Stomach (tissue), 19 donors: ENCODE measurements at places on chromosomes 5 and 9. TPM values are rescaled to one million over a fixed set of nuclear protein-coding genes. Genes with fewer than 3 reads are reported as not detected.

- H3K4me1 ChIP-seq: no peaks in the 10 kb centered on the region
- H3K27me3 ChIP-seq: no peaks in the 10 kb centered on the region
- H3K4me3 ChIP-seq: no peak overlapping the region
- no peaks in the 10 kb centered on the region for H3K36me3 ChIP-seq
Measured at GRCh38 chr5:111626473-111627148, 114.3 kb upstream of the STARD4 start.

DNA sequence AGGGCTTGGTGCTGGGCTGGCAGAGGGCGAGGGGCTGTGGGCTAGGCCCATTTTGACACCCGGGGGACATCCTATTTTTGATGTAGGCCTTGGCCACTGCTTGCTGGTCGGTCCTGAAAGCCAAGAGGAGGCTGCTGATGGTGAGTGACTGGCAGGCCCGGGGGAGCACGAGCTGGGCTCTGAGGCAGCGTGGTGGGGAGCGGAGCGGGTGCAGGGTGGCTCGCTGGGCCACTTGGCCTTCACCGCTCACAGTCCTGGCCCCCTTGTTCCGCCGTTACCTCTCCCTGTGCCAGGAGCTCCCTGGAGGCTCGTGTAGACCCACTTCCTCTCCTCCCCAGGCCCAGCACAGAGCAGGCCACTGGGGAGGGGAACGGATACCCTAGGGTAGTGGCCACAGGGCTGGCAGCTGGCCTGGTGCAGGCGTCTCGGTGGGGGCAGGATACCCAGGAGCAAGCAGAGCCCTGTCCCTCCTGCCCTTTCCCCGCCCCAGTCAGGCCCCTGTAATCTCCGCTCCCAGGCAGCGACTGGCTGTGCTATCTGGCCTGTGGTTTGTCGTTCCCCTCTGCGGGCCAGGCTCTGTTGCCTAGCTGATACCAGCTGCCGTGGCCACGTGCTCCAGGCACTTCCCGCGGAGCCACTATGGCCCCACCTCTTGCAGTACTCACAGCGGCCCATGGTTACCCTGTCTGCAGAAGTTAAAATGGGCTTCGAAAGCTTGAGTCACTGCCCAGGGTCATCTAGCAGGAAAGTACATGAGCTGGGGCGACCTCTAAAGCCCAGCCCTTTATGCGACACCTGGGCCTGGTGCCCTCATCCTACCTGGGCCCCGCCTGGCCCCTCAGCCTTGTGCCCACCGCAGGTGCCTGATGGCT lies 11.7 kb upstream of the DOLPP1 start:
- H3K36me3 ChIP-seq: peaks cover 31% of the 10 kb centered on the region
- peaks cover 43% of the 10 kb centered on the region for H3K4me1 ChIP-seq
- H3K27ac ChIP-seq: peak overlapping the region; percentile 83

Gene FOCAD
- total RNA-seq: 57.5 TPM

Gene MAMDC4
- total RNA-seq: 5.8 TPM

Gene SURF1
- 1.8 TPM for total RNA-seq

Gene OR13F1
- not detected for total RNA-seq

Gene PCDHGA1
- total RNA-seq: 0.18 TPM

DNA sequence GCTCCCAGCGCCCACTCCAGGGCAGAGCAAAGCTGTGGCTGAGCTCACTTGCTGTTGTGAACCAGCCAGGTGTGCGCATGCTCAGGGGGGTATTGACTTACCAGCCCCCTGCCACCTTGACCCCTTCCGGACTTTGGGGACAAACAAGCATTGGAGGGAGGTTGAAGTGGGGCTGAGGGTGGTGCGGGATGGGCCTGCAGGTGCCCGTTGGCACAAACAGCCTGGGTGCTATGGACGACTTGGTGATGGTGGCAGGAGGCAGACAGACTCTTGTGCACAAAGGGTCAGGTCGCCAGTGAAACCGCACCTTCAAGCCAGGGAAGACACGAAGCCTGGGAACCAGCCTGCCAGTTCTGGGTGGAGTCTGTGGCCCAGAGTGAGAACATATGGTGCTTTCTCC lies 858.5 kb upstream of the PTPRD start:
- no peaks in the 10 kb centered on the region for H3K36me3 ChIP-seq
- no peak overlapping the region for H3K4me3 ChIP-seq
- no peaks in the 10 kb centered on the region for H3K4me1 ChIP-seq
- H3K27me3 ChIP-seq: no peaks in the 10 kb centered on the region

GRCh38 chr5:79133121-79133656 lies 21.6 kb downstream of the BHMT start:
- peak; percentile 70 for DNase-seq
- H3K4me1 ChIP-seq: peaks cover 11% of the 10 kb centered on the region
- peak overlapping the region; percentile 32 for H3K4me3 ChIP-seq
- peak overlapping the region; percentile 68 for H3K27ac ChIP-seq

DNA sequence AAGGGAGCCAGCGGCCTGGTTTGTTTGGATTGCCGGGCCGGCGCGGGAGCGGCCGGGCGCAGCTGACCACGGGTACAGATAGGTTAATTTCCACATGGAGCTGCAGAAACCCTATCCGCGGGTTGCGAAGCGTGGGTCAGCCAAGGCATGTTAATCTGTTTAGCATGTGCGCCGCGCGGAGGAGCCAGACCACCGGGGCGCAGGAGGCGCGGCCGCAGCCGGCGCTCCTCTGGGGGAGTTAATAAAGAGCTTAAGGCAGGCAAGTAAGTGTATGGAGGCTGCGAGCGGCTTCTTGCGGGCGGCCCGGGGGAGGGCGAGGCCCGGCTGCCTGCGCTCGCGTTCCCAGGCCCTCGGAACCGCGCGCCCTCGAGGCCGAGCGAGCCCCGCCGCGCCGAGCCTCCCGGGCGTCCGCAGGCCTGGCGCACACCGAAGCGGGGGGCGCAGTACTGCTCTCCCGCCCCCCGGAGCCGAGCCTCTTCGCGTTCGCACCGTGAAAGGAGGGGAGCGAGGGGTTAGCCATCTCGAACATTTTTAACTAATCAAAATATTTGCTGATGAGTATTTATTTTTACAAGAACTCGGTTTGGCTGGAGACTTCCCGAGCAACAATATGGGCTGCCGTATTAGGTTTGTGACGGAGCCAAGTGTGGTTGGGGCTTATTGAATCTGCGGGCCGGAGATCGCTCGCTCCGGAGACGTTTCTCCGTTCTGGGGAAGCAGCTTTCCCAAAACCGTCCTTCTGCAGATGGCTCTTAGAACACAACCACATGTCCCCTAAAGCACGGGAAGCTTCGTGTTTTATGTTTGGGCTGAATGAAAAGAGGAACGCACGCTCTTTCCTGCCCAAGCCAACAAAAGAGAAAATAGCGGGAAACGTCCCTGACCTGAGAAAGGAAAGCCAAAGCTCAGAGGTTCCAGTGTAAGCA lies 28.8 kb downstream of the FOXD1 start:
- H3K27me3 ChIP-seq: peaks cover 78% of the 10 kb centered on the region
- H3K4me3 ChIP-seq: peak overlapping the region; percentile 31
- peak; percentile 76 for DNase-seq
- peaks cover 11% of the 10 kb centered on the region for H3K4me1 ChIP-seq
- no peaks in the 10 kb centered on the region for H3K36me3 ChIP-seq

DNA sequence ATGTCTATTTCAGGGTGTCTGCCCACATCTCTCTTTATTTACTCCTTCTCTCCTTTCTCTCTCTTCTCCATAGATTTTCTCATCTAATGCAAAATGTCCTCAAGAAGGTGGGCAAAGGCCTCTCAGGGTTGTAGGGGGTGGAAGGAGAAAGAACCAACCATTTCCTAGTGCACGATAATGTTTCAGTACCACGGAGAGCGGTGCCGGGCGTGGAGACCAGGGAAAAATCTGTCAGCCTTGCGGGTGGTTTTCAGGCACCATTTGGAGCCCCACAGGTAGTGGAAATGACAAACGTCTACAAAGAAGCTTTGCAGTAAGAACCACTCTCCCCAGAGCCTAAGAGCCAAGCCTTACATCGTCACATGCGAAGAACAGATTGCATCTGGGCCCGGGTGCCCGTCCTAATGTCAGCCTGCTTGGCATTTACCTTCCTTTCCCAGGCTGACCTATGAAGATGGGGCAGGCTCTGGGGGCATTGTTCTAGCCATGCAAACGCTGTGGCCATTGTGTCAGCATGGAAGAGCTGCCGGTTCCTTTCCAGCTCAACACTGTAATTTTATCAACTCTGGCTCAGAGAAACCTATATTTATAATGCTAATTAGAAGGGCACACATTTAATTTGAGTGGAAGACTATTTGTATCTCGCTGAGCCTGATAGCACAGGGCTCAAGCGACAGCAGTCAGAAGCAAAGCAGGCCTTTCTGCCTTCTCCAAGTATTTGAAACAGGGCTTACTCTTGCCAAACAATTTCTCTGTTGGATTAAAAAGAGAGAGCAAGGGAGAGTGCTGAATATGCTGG lies 430.1 kb upstream of the WWC1 start:
- H3K27ac ChIP-seq: no peak overlapping the region
- H3K4me1 ChIP-seq: no peaks in the 10 kb centered on the region
- no peak overlapping the region for H3K4me3 ChIP-seq
- H3K27me3 ChIP-seq: no peaks in the 10 kb centered on the region
- DNase-seq: peak; percentile 51

GRCh38 chr9:36980148-36980974 lies 53.7 kb downstream of the PAX5 start:
- DNase-seq: no peak
- peaks cover 18% of the 10 kb centered on the region for H3K27me3 ChIP-seq
- H3K36me3 ChIP-seq: no peaks in the 10 kb centered on the region
- no peak overlapping the region for H3K27ac ChIP-seq
- H3K4me1 ChIP-seq: no peaks in the 10 kb centered on the region

DNA sequence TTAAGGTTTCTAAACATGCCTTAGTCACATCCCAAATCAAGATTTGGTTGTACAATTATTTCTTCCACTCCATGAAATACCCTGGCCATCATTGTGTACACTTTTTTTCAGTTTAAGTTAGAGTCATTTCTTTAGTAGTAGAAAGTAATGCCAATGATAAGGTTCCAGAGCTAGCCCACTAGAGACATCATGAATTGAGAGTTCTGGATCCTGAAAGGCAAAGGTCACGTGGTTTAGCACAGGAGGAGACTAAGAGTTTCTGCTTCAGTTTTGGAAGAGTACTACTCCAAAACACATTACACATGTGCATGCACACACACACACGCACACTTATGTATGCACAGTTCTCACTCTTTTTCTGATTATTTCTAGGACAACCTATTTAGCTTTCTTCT lies 4.8 kb upstream of the SREK1 start:
- no peaks in the 10 kb centered on the region for H3K27me3 ChIP-seq
- H3K36me3 ChIP-seq: no peaks in the 10 kb centered on the region
- H3K4me1 ChIP-seq: peaks cover 7% of the 10 kb centered on the region
- H3K4me3 ChIP-seq: no peak overlapping the region
- no peak overlapping the region for H3K27ac ChIP-seq

Gene SHISAL2B
- not detected for total RNA-seq

Gene SLIT3
- 14.1 TPM for total RNA-seq

Gene EXD3
- 12.9 TPM for total RNA-seq

DNA sequence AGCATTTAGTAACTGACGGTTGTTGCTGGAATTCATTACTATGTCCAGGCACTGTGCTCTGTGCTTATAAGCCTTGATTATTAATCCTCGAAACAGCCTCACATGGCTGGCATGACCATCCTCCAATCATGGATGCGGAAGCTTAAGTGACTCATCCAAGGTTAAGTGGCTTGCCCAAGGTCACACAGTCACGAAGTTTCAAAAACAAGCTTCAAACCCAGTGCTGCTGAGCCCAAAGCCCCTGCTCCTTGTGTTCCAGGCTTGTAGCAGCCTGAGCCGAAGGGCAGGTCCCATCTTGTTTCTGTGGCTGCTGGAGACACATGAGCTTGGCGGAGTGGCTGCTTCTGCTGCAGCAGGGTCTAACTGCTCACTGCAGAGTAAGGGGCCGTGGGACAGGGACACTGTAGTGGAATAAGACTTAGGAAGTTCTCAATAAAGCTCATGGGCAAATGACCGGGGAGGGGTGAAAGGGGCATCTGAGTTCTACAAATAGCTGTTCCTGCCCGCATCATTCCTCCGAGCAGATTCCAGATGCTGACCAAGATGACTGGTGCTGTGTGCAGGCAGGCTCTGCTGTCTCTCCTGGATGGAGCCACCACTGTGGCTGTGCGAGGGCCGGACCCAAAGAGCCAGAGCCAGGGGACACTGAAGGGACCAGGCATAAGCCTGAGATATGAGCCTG lies 32.4 kb downstream of the WHRN start:
- peaks cover 42% of the 10 kb centered on the region for H3K36me3 ChIP-seq
- no peak overlapping the region for H3K4me3 ChIP-seq
- no peaks in the 10 kb centered on the region for H3K27me3 ChIP-seq
- H3K27ac ChIP-seq: no peak overlapping the region
